RWPE1 (cell line): ENCODE measurements at places on chromosomes 16 and 17.

- DNase-seq, result no peak
These were observed 17.9 kb downstream of the CASKIN1 start for GRCh38 chr16:2178321-2179106.

DNA sequence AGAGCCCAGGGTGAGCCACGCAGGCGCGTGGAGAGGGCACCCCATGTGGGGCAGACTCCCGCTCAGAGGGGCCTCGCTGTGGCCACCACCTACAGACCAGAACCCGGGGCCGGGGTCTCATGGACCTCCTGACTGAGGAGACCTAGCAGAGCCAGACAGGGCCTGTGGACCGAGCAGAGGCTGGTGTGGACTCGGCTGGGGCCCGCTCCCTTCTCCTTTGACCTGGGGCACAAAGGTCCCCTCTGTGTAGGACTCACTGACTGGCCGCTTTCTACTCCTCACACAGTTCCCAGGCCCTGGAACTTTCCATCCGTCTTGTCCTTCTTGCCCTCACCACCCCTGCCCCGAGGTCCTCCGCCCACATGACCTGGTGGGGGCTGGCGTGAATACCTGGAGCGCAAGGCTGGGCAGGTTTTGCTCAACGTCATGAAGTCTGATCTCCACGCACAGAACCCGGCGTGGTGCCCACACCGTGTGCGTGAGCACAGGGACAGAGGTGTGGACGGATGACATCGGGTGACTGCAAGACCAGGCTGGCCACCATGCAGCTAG is 44.7 kb upstream of the ACSF3 start:
- no peak for DNase-seq

GRCh38 chr16:1132431-1132830 is 20.5 kb upstream of the CACNA1H start:
- no peak for DNase-seq

GRCh38 chr17:73343739-73344454 is 32.1 kb upstream of the CDC42EP4 start:
- DNase-seq, result no peak

GRCh38 chr17:65072660-65073071 is 16.1 kb upstream of the GNA13 start:
- DNase-seq, result no peak

DNA sequence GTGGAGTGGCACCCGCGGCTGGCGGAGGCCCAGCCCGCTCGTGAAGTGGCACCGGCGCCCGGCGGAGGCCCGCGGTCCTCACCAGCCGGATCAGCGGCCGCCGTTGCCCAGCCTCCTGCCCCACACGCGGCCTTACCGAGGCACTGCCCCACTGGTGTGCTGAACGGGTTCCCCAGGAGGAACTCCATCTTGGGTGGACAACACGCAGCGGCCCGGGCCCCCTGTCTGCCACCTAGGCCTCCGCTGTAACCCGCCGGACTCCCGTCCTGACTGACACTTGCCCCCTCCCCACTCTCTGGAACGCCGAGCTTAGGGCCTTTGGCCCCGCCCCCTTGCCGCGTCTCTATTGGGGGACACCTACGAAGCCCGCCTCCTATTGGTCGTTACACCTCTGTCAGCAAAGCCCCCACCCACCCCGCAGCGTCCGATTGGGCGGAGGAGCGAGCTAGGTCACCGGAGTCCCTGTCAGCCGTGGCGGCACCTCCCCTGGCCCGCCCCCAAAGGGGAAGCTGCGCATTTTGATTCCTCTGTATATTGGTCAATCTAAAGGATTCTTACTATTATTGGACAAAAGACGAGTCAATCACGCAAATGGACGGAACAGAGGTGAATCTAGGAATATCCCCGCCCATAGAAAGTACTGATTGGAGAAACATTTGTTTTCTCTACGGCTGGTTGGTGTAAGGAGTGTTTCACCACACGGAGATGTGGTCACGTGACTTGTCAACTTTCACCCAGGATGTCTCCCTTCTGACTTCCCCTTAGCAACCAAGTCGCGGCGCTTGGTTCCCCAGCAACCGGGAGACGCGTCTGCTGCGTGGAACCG is at the start of the genes DRC3 and TOM1L2:
Gene DRC3, plus strand, starts transcription at position 737 of the 826 bp plus-strand sequence. CDS start 4,737 bp downstream, outside the sequence.
Gene TOM1L2, minus strand, starts transcription at position 275 of the 826 bp plus-strand sequence. Its CDS starts 87 bp downstream, at position 188.
- DNase-seq, result peak; percentile 100

DNA sequence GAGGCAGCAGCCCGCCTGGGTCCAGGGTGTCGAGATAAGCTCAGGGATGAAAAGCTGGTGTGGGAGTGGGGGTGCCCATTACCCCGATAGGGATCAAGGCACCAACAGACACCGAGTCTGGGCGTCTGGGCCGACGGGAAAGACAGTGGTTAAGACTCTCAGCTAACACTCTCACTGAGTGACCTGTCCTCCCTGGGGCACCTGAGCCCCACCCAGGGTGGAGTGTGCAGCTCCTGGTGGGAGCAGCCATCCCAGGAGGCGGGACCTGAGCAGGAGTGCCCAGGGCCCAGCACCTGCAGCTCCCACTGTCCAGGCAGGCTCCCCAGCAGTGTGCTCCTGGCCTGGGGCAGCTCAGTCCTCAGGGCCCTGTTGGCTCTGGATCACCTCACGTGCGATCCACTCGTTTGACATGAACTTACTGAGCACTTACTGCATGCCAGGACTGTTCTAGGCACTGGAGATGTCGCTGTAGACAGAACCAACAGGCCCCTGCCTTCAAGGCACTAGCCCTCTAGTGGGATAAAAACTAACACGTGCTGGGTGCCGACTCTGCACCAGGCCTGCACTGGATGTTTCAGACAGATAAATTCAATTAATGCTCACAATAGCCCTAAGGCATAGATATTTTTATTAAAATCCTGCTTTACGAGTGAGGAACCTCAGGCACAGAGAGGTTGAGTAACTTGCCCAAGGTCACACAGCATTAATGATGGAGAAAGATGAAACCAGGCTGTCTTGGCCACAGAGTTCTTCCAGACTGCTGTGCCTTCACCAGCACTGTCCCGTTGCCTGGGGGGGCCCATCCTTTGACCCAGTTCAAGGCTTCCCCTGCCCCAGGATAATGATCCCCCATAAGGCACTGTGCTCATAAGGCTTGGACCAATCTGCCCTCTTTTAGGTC is 1.9 kb downstream of the EVPLL start:
- no peak for DNase-seq

DNA sequence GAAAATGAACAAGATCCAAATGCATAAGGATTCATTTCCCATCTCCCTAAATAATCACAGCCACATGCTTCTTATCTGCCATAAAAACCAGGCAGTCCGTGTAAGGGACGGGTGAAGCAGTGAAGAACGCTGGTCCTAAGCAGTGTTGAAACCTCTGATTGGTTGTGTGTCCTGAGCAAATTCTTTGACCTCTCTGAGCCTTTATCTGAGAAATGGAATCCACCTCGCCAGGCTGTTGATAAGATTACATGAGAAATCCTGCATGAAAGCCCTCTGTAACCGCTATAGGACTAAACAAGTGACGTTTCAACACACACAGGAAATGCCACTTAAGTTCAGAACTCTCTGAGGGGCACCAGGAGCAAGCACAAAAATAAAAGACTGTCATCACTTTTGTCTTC is 26.8 kb downstream of the GAS7 start:
- no peak for DNase-seq

DNA sequence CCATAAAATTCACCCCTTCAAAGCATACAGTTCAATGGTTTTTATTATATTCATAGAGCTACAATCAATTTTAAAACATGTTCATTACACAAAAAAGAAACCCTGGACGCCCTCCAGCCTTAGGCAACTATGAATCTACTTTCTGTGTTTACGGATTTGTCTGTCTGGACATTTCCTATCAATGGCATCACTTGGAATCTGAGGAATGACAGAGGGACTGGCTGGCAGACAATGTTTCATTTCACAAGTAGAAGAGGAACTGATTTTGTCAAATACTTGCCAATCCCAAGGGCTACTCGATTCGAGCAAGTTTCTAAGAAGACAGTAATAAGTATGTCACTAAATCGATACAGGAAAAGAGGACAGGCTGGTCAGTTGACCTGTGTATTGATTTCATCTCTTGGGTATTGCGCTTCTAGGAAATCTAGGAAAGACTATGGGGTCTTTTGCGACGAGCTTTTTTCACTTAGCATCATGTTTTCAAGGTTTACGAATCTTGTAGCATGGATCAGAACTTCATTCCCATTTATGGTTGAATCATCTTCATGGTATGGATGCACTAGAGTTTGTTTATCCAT is 56.6 kb downstream of the RGS9 start:
- DNase-seq, result no peak

GRCh38 chr17:56373981-56374833 is 219.3 kb upstream of the NOG start:
- DNase-seq, result no peak

GRCh38 chr16:80208015-80208414 is 332.8 kb upstream of the DYNLRB2 start:
- DNase-seq, result no peak

DNA sequence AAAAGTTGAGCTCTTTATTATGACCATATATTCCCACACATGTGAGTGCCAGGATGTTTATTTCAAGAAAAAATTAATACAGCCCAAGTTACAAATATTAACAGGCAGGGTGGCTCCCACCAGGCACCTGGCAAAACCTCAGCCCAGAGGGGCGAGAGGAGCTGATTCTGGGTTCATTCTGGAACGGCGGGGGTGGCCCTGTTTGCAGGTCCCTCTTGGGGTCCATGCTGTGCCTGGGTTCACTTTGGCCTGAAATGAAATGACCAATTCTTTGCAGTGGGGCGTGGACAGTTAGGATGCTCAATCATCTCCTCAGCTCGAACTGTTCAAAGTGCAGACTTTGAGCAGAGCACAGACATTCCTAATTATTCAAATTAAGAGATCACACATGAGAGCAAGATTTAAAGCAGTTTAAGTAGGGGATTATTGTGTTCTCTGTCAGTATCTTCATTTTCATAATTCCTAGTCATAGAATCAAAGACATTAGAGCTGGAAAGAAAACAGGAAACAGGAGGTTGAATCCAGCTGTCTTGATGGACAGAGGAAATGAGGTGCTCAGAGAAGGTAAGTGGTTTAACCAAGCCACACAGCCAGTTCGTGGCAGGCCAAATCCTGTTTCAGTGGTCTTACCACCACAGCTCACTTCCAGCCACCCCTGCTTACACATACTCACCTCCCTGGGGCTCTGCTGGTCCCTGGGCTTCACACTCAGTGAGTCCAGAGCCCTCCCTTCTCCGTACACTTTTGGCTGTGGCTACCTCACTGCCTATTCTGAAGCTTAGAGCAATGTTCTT is 363.9 kb upstream of the TNRC6C start:
- DNase-seq, result no peak

GRCh38 chr16:80720804-80721371 is 83.5 kb downstream of the CDYL2 start:
- DNase-seq, result no peak

DNA sequence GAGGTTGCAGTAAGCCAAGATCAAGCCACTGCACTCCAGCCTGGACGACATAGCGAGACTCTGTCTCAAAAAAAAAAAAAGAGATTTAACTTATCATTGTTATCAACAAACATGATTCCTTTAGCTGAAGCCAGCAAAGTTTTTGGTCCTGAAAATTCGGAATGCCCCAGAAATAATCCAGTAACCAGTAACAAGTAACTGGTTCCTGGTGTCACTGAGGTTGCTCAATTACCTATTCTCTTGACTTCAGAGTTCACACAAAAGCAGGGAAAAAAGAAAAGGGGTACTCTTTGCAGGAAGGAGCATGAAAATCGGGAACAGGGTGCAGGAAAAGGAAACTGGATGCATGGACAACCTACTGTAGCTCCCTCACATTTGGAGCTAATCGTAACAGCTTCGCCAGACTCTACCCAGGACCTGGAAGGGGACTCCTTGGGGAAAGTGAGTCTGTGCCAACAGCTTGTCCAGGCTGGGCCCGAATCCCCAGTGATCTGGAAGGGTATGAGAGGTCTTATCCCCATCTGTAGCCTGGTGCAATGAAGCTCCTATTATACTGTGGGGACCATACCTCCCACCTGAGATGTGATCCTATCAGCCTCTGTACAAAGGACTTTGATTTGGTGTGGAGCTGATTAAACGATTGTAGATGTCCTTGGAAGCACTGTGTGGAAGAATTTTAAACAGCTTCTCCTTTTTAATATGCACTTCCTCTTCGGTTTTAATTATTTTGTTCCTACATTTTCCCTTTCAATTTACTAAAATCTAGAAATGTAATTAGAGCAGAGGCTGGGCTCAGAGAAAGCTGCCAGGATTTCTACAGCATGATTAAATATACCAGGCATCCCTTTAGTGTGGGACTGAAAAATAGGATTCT is 3.4 kb upstream of the SPOP start:
- DNase-seq, result no peak

DNA sequence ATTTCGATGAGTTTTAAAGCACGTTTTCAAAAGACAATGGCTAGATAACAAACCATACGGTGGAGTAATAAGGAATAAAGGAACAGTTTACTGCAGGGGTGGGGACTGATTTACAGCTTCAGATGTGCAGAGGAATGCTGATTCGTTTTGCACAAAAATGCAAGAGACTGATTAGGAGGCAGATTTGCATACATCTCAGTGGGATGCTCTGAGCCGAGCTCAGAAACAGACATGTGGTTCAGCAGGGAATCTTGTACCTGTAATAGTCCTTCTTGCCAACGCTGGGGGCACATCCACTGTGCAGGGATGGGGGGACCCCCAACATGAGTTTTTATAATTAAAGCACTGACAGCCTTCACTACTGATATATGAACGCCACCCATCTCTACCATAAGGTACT is 308.0 kb downstream of the GRIN2A start:
- no peak for DNase-seq

- no peak for DNase-seq
These were observed 69.9 kb upstream of the MSI2 start for GRCh38 chr17:57186226-57187019.

- no peak for DNase-seq
These were observed 187.4 kb upstream of the WSB1 start for GRCh38 chr17:27106347-27106981.

GRCh38 chr16:70630960-70631745 is 15.2 kb upstream of the IL34 start:
- no peak for DNase-seq

DNA sequence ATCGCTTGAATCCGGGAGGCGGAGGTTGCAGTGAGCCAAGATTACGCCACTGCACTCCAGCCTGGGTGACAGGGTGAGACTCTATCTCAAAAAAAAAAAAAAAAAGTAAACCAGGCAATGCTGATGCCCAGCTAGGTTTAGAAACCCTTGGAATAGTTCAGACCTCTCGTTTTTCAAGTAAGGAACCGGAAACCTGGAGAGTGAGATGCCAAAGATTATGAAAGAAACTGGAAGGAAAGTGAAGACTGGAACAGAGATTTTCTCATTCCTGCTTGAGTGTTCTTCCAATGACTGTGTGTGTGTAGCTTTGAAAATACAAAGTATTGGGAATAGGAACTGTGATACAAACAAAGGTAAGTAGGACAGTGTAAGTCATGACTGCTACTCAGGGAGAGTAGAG is 35.7 kb downstream of the MYH3 start:
- no peak for DNase-seq

GRCh38 chr17:2814049-2814448 is 17.8 kb downstream of the RAP1GAP2 start:
- no peak for DNase-seq

GRCh38 chr16:48395375-48395774 is 10.2 kb upstream of the SIAH1 start:
- no peak for DNase-seq

GRCh38 chr16:55938126-55938525 is 63.0 kb upstream of the CES5A start:
- DNase-seq, result no peak
